Neural crest cell (in vitro differentiated cells): ENCODE measurements at places on chromosomes 1 and 21. TPM values are rescaled to one million over a fixed set of nuclear protein-coding genes. Genes with fewer than 3 reads are reported as not detected.

GRCh38 chr1:115529216-115529897 lies 112.4 kb upstream of the VANGL1 start:
- DNase-seq, result no peak

CA6 gene
- total RNA-seq, result not detected in 2 replicates

DNA sequence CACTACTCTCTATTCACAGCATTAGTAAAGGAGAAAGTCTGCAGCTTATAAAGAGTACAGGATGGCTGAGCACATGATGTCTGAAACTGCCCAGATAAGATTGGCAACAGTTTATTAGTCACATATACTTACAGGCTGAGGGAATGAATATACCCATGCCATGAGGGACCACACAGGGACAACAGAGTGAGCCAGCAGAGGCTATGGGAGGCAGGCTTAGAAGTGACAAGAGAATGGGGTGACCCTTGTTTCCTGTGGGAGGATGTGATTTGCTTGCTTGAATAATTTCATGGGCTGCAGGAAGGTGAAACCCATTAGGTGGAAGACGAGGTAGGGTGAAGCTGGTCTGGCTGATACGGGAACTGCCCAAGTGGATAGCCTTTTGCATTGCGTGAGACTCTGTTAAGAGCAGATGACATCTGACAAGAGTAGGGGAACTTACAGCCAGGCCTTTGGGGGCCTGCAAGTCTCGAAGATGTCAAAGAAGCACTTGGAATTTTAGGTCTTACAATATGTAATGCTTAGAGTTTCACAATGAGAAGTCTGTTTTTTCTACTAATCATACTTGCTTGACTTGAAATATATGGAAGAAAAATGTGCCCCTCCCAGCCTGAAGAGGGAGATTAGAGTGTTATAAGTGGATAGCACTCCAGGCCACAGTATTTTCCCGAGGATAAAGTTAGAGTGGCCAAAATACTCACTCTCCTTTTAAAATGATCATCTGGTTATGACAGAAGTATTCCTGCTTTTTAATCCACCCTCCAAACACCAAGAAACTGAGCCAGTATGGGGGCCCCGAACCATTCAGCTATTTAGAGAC lies 34.6 kb upstream of the TNFSF4 start:
- DNase-seq, result no peak

DNA sequence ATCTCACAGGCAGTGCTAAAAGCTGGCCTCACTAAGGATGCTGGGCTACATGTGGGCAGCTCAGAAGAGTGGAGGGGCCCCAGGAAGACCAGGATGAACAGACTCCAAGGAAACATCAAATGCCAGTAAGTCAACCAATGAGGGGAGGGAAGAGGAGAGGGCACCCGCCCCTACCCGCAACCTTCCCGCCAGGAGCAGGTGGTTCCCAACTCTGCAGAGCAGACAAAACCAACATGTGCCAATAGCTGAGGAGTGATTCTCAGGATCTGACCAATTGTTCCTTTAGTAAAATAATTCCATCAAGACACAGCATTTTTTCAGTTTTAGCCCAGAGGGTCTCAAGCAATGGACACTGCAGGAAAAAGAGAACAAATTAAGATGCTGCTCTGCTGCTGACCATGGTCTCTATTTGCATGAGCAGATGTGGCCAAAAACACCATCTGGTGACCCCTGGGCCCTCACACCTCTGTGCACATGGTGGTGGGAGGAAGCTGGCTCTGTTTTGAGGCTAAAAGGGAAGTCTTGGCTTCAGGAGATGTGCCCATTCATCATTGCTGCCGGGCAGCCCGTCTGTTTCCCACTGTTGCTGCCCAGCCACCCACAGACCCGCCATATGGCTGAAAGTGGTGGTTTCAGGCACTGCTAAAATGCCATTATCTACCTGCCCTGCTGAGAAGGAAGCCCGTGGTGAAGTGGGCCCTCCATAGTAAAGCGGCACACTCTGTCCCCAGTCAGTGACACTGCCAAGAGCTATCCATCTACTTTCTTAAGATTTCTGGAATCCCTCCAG lies 231.8 kb downstream of the KCNH1 start:
- DNase-seq, result no peak

DNA sequence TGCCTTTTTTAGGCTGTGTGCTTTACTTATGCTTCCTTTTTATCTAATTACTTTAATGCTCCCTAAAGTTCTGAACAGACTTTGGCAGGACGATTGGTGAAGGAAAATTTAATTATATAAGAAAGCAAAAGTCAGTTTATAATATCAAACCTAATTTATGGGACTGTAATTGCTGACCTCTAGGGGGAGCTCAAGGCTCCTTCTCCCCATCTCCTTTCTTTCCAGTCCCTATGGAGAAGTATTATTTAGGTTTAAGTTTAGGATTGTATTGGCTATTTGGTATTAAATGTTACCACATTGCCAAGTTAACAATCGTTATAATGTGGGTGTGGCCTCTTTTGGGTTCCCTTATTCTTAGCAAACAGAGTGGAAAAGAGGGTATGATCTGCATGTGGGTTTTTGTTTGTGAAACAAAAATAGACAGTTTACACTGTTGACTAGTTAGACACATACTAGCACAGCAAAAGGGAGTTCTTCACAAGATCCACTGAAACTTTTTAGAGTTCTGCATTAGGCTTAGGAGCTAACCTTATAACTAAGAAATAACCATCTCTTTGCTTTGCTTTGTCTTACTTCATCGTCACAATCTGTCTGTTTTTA lies 48.2 kb upstream of the TNFSF4 start:
- peak; percentile 12 for DNase-seq

SLC30A2 gene
- total RNA-seq, result not detected in 2 replicates

DNA sequence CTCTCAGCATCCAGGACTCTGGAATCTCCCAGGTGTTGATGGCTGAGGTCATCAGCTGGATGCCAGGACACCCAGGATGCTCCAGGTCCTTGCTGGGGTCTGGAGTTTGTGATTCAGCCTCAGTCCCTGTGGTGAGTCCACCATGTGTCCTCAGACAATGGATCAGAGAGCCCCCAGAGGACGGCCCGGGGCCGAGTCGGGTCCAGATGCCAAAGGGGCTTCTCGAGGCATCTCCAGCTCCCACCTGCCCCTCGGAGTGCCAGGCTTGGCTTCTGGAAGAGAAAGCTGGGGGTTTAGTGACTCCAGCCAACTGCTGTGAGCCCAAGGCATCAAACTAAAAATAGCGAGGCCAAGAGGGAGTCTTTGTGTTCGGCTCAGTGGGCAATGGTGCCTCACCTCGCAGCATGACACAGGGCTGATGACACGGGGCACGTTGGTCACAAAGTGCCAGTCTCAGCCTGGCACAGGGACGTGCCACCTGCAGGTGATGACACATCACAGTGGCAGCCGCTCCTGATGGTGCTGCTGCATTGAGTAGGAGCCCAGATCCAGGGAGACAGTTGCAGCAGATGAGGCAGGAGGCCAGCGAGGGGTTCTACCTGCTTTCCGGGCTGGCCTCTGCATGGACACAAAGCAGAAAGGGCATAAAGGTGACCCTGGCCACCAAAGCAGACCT lies 10.6 kb downstream of the PDE9A start:
- DNase-seq, result no peak

GRCh38 chr1:216194721-216195120 lies 228.5 kb downstream of the USH2A start:
- no peak for DNase-seq

SERINC2 gene
- 20.4 and 21.4 TPM in 2 replicates for total RNA-seq

RBP7 gene
- not detected in 2 replicates for total RNA-seq

SHE gene
- 0.11 and 0.19 TPM in 2 replicates for total RNA-seq

KIAA1614 gene
- 2.1 and 3.2 TPM in 2 replicates for total RNA-seq

PTPN22 gene
- not detected in 2 replicates for total RNA-seq

DNA sequence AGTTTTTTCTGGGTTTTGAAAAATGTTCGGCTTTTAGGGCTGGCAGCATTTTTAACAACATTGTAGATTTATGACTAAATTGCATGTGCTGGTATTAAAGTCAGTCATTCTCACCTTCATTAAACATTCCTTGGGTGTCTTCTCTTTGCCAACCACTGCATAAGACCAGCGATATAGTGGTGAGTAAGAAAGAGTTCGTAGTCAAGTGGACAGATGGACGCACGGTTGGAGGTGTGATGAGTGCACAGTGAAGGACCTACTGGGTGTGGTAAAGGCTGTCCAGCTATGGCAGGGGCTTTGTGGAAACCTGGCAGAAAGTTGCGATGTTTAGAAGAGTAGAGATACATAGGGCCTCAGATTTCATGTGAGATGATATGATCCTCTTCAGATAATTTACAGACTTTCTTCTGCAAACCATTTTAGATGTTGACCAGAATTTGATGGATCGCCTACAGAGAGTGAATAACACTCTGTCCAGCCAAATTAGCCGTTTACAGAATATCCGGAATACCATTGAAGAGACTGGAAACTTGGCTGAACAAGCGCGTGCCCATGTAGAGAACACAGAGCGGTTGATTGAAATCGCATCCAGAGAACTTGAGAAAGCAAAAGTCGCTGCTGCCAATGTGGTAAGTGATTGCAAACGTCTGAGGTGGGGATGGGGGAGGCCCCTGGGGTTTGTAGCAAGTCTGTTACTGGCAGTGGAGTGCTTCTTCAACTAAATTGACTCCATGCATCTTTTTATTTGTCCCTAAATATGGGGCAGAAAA lies 56.0 kb upstream of the LAMC2 start:
- no peak for DNase-seq

GRCh38 chr1:217010253-217010652 lies 287.0 kb upstream of the ESRRG start:
- DNase-seq, result no peak

E2F2 gene
- 23.5 and 23.7 TPM in 2 replicates for total RNA-seq

GRCh38 chr1:168861421-168862004 lies 132.5 kb upstream of the DPT start:
- DNase-seq, result no peak

- DNase-seq, result no peak
Measured at GRCh38 chr1:119373465-119373864, 4.9 kb downstream of the HAO2 start.

SPRR2F gene
- total RNA-seq, result not detected in 2 replicates

- DNase-seq, result no peak
Measured at GRCh38 chr1:198082576-198082975, 74.2 kb upstream of the NEK7 start.

DNA sequence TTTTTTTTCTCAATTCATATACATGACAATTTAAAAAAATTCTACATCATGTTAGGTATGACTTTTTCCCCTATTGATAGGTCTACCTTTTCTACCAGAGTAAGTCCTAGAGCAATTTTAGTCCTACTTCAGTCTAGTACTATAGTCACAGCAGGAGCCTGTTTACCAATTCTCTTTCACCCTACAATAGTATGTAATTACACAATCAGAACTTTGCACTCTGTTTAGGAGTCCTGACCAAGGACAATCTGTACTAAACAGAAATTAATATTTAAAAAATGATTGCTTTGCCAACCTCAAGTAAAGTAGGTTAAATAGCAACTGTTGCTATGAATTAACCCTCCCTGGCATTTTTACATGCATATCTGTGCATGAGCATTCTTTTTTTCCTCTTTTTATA lies 810 bp upstream of the CYP4A11 start:
- no peak for DNase-seq
